Activated naive CD4-positive, alpha-beta T cell (primary cell): ENCODE measurements at places on chromosomes 2 and 18.

DNA sequence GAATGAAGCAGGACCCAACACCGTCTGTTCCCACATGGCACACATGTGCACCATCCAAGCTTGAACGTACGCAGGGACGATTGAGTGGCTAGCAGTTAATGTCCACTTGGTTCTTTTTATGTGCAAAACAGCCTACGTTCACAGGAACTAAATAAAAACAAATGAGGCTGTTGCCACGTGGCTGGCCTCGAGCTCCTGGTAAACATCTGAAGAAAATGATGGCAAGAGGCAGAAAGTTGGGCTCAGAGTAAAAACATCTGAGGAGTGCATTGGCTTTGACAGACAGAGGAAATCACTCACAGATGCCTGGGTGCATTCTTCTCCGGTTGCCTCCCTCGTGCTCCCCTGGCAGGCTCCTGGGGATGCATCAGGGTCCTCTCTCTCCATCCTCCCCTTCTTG is 177.9 kb downstream of the NRP2 start:
- DNase-seq: no peak

DNA sequence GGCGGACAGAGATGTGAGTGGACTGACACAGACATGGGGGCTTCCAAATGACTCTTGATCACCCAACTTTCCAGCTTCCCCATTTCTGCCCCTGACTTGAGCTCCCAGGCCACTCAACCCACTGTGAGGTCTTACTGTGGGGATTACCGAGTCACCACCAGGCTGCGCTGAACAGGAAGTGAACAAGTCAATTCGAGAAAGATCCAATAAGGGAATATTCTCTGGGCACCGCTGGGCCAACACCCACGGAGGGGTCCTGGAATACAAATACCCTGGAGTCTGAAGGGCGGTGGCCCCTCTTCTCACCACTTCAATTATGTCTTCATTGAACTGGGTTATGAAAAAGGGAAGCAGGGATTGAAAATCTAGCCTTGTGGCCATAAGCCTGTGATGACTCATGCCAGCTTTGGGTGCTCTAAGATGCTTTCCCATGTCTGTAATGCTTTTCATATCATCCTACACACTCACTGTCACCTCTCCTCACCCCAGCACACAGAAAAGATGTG is 37.7 kb downstream of the BCL11A start:
- DNase-seq: no peak

GRCh38 chr18:73286584-73286983 is 418.8 kb upstream of the NETO1 start:
- DNase-seq: no peak

- DNase-seq: no peak
Measured at GRCh38 chr2:170576296-170576695, 138.8 kb upstream of the SP5 start.

DNA sequence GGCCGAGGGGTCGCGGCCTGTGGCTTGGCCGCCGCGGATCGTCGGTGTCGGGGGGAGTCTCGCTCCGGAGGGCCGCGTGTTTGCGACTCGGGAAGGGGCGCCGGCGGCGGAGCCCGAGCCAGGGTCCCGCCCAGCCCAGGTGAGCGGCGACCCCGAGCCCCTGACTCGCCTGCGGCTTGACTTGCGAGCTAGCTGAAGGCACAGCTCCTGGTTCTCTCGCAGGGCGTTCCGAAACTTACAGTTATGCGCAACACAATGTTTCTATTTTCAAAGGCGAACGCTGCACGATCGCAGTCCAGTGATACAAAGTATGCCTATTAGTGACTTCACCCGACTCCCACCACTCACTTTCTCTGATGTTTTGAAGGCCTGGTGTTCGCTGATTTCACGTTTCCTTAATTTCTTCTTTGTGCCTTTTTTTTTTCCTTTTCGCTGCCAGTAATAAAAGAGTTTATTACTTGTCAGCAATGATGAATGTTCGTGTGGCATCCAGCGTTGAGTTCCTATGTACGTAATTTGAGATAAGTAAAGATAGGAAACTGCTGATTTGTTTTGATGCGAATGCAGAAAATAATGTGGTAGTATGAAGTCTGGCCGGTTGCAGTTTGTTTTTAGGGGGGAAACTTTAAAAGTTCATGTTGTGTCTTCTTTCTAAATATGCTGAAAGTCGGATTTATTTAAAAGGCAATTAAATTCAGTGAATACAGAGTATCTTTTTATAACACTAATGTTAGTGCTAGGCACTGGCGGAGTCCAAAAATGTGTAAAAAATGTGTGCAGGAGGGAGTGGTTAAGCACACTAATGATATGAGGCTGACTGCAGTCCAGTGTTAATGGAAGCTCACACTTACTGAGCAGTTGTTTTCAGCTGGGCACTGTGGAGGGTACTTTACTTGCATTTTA is 706 bp downstream of the UBXN2A start:
- no peak for DNase-seq

GRCh38 chr18:45962461-45962860 is 4.7 kb downstream of the EPG5 start:
- DNase-seq: no peak

DNA sequence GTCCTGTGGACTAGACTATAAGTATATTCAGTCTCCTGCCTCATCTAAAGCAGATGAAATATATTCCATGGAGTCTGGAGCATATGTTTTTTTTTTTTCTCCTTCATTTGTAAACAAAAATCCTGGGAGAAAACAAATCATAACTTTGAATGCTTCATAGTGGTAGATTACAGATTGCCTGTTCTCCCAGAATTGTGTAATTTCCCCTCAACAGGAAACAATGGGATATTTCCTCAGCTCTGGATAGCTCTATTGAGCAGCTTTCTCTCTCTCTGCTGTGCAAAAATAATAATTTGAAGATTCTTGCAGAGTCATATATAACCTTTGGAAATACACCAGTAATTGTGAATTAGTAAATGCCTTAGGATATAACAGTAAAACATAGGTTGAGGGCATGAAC is 1406.6 kb upstream of the ACVR2A start:
- DNase-seq: no peak

DNA sequence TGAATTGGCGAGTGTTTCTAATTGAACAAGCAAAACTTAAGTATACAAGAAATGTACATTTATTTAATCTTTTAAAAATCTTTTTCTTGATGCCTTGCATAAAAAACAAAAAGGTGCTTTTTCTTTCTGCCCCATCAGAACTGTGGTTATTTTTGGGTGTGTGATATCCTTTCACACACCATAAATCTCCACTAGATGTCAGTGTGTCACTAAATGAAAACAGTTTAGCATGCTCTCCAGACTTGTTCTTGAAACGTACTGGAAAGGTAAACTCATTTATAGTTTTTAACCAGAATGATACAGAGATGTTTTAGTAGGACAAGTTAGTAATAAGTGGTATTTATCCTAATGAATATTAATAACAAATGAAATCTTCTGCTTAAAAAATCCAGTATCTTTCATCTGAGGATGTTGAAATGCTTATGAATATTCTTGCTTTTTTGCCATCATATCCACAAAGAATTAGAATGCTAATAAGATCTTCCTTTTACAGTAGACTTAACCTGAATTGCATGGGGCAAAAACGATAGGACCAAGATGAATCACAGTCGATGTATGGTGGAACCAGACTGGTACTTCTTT is 96.8 kb downstream of the UBE2E3 start:
- no peak for DNase-seq

DNA sequence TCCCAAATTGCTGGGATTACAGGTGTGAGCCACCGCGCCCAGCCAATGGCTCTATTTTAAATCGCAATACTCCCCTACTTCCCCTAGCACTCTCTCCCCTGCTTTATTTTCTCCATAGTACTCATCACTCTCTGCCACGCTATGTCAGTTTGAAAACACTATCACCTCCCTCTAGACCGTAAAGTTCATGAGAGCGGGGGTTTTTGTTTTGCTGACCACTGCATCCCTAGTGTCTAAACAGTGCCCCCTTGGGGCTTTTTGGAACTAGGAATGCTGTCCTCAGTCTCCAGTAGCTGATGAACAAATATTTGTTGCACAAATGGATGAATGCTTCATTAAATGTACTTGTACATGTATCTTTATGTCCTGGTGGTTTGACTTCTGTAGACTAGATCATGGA is 44.1 kb downstream of the ATOH8 start:
- DNase-seq: no peak

- DNase-seq: no peak
Measured at GRCh38 chr2:96934831-96935540, 51.4 kb downstream of the FAM178B start.

DNA sequence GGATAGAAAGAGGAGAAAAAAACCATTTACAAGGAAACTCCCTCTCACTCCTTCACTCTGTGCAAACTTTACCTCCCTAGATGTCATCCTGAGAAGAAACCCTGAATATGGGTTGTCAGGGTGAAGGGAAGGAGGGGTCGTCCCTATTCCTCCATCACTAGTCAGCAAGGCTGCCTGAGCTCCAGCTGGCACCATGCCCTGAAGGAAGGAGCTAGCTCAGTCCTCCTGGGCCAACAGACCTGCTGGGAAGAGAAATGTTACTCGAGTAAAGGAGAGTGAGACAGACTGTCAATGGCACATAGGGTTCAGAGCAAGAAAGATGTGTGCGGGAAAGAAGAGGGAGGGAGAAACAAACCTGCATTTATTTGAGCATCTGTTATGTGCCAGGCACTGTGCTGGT is 18.3 kb upstream of the EPAS1 start:
- DNase-seq: no peak

DNA sequence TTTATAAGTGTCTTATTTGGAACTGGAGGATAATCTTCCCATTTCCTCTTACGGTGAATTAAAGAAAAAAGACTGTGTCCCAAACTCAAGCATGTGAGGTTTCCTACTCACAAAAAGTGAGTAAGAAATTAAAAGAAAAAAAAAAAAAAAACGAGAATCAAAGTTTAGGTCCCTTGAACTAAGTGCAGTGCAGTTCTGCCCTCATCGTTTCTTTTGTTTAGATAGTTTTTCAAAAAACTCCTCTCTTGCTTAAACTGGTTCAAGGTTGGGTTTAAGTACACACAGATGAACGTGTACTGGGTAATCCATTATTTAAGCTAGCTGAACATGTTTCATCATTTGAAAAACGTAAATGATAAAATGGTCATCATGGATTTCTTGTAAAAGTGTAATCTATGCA is 235.9 kb upstream of the KCNJ3 start:
- no peak for DNase-seq

DNA sequence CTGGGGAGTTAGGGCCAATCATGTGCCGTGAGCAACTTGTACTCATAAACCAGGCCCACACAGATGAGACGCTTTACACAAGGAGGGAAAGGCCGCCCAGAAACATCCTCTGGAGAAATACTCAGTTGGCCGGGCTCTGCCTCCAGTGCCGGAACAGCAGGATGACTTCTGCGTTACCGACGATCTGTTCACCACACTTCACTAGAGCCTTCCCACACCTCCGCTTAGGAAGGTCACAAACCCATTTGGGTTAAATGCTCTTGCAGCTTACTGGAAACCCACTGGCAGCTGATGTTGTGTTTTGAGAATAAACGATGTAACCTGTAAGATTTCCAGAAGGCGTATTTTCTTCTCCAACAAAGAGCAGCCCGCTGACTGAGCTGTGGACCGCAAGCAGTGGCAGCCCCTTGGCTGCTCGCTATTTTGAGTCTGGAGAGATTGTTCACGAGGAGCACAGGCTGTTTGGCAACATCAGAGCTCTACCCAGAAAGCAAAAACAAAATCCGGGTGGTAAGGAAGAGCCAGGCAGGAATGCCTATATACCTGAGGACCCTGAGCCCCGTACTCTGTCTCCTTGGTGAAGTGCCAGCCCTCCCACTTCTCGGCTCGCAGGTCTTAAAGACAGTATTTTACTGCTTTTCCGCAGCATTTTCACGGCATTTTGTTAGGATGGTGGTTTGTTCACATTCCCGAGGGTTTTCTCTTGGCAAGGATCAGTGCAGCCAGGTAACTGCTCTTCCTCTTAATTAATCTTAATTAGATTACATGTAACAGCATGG is 44.0 kb downstream of the COLEC12 start:
- DNase-seq: no peak

DNA sequence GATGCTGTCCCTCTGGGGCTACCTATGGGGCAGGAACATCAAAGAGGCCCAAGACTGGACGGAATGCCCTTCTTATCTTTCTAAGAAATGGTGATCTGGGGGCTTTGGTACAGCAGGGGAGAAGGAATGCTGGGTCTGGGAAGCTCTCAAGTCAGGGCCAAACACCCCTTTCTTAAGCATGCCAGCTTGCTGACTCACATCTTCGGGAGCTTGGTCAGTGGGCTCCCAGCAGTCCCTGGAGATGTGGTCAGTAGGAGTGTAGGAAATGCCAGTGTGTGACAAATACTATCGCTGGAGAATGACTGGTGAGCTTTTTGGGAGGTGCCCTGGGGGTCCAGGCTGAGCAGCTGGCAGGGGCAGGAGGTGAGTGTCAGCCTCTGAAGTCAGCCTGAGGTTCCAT is 105.0 kb upstream of the CDC42EP3 start:
- no peak for DNase-seq

GRCh38 chr2:43228321-43228751 is 1.9 kb upstream of the ZFP36L2 start:
- DNase-seq: no peak

- DNase-seq: no peak
Measured at GRCh38 chr18:79772865-79773696, 24.7 kb upstream of the KCNG2 start.

GRCh38 chr18:50853863-50854271 is 25.1 kb upstream of the ME2 start:
- no peak for DNase-seq

GRCh38 chr2:126963390-126963789 is 64.7 kb downstream of the TEX51 start:
- DNase-seq: no peak

GRCh38 chr2:127508023-127508630 is 18.2 kb downstream of the IWS1 start:
- no peak for DNase-seq

DNA sequence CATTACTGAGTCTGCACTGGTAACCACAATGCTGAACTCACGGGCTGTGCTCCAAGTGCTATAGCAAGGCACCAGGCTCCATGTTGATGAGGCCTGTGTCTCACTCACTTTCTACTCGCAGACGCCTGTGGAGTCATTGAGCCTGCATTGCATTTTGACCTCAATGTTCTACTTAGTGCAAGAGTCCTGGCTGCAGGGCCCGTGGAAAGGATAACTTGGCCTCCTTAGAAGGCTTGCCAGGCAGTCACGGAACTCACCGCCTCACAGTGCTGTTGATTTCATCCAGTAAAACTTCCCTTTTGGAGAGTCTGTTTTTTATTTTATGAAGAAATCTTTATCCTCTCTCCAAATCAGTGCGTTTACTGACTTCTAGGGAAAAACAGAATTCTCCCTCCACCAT is 290.4 kb downstream of the RNF144A start:
- DNase-seq: no peak

- no peak for DNase-seq
Measured at GRCh38 chr2:104249629-104250028, 604.3 kb upstream of the POU3F3 start.

GRCh38 chr18:42743373-42744138 is 371.9 kb downstream of the RIT2 start:
- no peak for DNase-seq
